IMR-90 (cell line): ENCODE measurements at places on chromosomes 11 and 22. TPM values are rescaled to one million over a fixed set of nuclear protein-coding genes. Genes with fewer than 3 reads are reported as not detected.

AQP11 gene
- total RNA-seq = 1.1 and 1.4 TPM in 2 replicates

MYRF gene
- 1.6 and 1.7 TPM in 2 replicates for total RNA-seq

DNA sequence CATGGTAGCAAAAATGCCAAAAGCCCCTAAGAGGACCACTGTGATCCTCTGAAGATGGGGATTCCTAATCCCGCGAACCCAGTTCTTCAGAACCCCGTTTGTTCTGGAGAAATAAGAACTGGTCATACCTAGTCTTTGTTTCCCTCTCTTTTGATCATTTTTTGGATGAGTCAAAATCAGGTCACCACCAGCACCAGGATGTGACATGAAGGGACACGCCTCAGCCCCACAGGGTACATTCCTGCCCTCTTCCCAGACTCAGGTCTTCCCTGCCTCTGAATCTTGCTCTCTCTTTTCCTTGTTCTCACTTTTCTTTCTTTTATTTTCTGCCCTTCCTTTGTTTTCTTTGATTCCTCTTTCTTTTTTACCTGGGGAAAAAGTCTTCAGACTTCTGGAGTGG is 14.6 kb upstream of the ANO1 start:
- DNase-seq = no peak

GRCh38 chr22:35611891-35612576 is 5.1 kb downstream of the MB start:
- DNase-seq = no peak

GRCh38 chr11:3111919-3112690 is 53.0 kb downstream of the OSBPL5 start:
- DNase-seq = peak; percentile 38

DNA sequence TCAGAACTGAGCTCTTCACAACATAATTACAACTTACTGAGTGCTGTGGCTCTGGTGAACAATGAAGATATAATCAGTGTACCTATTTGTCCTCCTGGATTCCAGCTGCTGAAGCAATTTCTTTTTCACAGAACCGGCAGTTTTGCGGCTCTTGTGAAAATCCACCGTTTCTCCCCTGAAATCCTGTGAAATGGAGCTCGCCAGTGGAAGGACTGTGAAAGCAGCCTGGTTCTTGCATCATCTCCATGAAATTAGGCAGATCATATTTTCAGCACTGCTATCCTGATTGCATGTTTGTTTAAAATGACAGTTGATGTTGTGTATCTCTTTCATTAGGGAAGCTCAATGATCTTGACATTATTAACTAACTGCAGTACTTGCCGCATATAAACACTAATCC is 120.2 kb upstream of the SNX19 start:
- peak; percentile 18 for DNase-seq

- peak; percentile 72 for DNase-seq
Observed at GRCh38 chr11:99370549-99371216, 349.9 kb downstream of the CNTN5 start.

DNA sequence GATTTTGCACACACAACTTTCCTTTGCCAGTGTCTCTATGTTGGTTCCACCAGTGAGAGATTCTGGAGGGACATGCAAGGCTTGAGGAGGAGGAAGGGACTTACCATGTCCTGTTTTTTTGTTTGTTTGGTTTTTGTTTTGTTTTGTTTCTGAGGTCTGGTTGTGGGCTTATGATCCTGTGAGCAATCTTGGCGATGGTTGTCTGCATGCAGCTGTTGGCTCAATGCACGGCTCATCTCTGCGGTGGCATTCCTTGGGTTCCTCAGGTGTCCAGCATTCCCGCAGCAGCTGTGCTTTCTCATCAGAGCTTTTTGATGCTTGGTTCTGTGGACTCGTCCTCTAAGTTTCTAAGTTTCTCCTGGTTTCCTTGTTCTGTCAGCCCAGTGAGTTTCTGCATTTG is 4.8 kb upstream of the NNMT start:
- peak; percentile 66 for DNase-seq

DNA sequence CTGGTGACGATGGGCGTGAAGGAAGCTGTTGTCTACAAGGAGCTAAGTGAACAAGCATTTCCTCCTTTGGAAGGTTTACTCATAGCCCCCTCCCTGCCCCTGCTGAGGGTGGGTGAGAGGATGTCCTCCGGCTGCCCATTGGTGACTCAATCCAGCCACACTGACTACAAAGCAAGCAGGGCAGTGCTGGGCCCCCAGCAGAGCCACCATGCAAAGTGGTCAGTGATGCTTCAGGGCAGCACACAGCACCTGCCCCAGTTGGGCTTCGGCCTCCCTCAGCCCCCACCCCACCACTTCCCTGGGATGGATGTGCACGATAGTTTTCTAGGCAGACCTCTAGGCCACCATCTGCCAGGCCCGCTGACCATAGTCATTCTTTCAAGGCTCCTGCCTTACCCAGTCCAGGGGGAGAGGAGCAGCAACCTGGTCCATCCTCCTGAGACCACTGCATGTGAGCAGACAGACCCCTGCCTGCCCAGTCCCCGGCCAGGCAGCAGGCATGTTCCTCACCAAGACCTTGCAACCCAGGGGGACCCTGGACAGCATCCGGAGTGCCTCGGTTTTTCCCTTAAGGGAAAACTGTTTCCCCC is 125.1 kb downstream of the BCR start:
- DNase-seq = peak; percentile 80

GRCh38 chr11:101448881-101449442 is 134.8 kb downstream of the TRPC6 start:
- no peak for DNase-seq

DNA sequence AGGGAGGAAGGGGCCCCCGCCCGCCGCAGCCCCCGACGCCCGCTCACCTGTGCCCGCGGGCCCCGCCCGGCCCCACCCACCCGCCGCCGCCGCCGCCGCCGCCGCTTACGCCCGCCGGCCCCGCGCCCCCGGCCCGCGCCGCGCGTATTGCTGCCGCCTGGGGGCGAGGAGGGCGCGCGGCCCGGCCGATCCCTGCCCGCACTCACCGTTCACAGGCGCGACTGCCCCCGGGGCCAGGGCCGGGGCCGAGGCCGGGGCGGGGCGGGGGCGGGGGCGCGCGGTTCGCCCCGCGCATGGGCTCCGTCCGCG is 212 bp downstream of the HRAS start:
- DNase-seq = no peak

GRCh38 chr11:105783216-105783615 is 173.3 kb downstream of the GRIA4 start:
- DNase-seq = no peak
